ENCODE measurements at places on chromosomes 3 and 15.

GRCh38 chr3:30945291-30945690 is 50.8 kb upstream of the GADL1 start:
- no peak for DNase-seq

DNA sequence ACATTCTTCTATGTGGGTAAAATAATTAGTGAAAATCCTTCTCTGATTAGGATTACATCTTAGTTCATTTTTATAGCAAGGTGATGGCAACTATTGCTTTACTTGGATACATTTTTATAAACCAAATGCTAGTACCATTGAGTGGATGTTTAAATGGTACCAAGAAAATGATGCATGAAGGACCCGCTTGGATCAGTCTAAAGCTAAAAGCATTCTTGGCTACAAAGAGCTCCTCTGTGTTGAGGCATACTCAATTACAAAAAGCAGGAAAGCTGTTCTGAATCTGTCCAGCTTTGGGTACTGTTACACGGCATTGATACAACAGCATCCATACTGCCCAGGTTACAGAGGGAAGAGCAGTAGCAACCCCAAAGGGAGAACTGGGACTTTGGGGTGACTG is 217.2 kb downstream of the PDZRN3 start:
- DNase-seq: no peak

DNA sequence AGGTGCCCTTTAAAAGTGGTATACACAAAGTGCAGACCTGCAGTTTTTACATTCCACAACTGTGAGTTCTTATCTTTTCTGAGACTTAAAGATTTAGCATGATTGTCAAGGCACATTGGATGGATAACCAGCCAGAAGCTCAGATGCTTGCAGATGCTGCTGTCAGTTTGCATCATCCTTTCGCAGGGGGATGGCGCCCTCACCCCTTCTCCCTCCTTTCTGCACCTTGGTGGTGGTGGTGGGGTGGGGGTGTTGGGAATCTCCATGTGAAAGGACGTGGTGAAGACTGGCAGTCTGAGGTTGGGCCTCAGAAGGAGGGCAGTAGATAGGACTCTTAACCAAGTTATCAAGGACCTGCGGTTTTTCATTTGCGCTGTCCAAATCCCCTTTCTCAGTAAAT is 309.6 kb upstream of the SEMA6D start:
- DNase-seq: no peak

GRCh38 chr15:99703603-99704443 is 29.4 kb downstream of the LYSMD4 start:
- DNase-seq: peak; percentile 92

DNA sequence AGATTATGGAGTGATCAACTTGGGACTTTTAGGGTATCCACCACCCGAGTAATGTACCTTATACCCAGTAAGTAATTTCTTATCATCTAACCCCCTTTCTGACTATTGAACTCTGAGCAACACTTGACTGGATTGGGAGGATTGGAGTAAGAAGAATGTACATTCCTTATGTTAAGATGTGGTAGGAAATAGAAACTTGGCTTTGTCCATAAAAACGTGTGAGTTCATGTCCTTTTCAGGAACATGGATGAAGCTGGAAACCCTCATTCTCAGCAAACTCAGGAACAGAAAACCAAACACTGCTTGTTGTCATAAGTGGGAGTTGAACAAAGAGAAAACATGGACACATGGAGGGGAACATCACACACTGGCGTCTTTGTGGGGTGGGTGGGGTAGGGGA is 112.3 kb downstream of the PTPRG start:
- DNase-seq: peak; percentile 35

- no peak for DNase-seq
These were observed 66.0 kb downstream of the DNAJB8 start for GRCh38 chr3:128400671-128401070.

GRCh38 chr3:40847551-40847992 is 322.8 kb downstream of the ZNF621 start:
- peak; percentile 4 for DNase-seq

GRCh38 chr3:14131134-14131533 is 6.3 kb downstream of the TMEM43 start:
- no peak for DNase-seq

GRCh38 chr15:31359702-31360111 is 33.1 kb downstream of the KLF13 start:
- DNase-seq: no peak

- no peak for DNase-seq
These were observed 70.5 kb downstream of the KLHL25 start for GRCh38 chr15:85723960-85724945.

DNA sequence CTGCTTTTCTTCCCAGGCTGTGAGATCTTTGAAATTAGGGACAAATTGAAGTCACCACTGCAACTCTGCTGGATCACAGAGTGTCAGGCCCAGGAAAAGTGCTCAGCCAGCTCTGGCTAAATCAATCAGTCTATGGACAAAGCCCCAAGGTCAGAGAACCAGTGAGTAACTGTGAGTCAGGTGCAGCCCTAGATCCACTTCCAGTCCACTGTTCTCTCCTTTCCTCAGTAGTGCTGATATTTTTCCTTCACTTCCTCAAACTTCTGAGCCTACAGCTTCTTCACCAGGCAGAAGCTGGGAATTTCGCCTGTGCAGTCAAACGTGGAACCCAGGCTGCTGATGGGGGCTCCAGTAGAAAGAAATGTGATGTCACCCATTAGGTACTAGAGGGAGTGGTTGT is 75.1 kb upstream of the TRIM42 start:
- no peak for DNase-seq

DNA sequence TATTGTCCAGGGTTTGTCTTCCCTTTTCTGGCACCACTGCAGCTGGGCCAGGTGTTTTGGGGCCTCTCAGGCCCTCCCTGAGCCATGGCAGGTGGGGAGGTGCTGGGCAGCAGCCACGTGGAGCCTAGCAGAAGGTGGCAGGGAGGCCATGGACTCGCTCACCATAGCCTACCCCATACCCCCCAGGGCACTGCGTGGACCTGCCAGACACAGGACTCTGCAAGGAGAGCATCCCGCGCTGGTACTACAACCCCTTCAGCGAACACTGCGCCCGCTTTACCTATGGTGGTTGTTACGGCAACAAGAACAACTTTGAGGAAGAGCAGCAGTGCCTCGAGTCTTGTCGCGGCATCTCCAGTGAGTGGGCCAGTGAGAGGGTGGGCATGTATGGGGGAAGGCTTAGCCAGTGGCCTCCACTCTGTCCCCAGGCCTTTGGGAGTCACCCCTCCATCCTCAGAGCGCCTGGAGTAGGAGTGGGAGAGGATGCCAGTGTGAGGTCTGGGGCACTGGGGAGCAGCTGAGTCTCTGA is 11.9 kb downstream of the SPINT1 start:
- DNase-seq: no peak

GRCh38 chr15:28068930-28069329 is 30.2 kb downstream of the OCA2 start:
- DNase-seq: no peak

- peak; percentile 37 for DNase-seq
These were observed at the start of gene CGNL1 for GRCh38 chr15:57375827-57376695. TSS of gene CGNL1 (plus strand) at chr15:57376505. CDS start at chr15:57438000, 61,495 bp downstream.

DNA sequence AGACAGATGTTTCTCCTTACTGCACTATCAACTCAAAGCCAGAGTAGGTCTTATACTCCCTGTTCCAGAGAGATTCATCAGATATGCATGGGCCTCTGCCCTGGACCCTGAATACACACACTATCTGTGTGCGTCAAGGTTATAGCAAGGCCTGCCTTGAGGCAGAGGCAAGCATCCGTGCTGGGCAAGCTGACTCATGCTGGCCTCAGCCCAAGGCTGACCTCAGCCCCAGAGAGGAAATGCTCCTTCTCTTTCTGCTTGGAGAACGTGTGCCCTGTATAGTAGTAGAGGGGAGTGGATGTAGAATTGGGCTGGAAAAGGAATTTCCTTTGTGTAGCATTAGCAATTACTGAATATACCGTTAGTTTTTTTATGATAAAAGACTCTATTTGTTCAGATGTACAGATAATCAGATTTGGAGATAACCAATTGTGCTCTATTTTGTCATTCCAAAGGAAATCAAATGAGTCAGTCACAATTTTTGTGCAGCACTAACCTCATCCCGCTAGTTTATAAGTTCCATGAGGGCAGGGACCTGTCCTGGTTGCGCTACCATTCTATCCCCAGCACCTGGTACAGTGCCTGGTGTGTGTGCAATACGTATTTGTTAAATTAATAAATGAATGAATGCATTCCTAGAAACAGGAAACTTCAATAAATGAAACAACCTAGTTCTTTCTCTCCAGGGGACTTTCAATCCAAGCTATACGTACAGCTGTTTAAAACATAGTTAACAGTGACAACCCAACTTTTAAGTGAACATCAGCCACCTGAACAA is 13.3 kb upstream of the PAQR9 start:
- DNase-seq: peak; percentile 95

- peak; percentile 63 for DNase-seq
These were observed 9.2 kb downstream of the THBS1 start for GRCh38 chr15:39589815-39590644.

DNA sequence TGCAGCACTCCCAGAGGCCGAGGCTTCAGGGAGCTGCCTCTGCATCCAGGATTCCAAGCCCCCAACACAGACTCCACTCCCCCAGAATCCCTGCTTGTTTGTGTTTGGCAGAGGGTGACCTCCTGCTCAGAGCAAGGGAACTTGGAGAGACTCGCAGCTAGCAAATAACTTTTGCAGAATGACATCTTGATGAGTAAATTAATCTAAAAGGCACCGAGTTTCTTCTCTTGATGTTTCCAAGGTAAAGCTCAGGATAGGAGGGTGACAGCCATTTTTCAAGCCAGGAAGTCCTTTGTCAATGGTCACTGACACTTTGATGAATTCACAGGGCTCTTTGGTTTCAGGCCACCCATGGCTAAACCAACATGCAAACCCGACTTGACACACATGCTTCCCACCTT is 523.0 kb downstream of the NTRK3 start:
- DNase-seq: no peak

DNA sequence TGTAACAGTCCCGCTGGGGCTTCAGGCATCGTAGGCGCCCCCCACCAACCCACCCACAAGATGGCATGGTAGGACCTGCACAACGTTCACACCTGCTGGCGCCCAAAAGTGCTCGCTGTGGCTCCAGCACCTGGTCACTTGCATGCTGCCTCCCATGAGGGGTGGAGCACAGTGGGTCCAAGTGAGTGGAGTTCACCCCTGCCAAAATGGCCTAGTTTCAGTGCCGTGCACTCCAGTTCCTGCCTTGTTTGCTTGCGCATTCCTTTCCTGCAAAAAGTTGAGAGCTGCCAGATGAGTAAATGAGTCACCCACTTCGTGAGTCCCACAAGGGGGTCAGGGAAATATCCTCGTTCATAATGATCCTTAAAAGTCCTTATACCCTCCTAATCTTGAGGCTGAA is 788.7 kb upstream of the DPPA4 start:
- DNase-seq: peak; percentile 37

DNA sequence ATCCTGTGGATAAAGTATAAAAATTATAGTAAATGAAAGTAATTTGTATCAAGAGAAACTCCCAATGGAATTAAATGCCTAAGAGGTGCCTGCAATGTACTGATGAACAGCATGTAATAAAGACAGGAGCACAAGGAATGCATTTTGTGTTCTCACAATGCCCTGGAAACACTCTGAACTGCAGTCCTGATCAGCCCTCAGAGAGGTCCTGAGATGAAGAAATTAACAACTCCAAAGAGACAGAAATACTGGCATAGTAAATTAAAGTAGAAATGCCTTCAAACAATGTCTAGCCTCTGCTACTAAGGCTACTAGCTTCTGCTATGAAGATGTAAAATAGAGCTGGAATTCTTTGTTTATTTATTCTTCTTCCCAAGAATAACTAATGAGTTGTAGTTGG is 59.9 kb downstream of the CFAP20DC start:
- peak; percentile 57 for DNase-seq
